Stimulated activated CD8-positive, alpha-beta memory T cell treated with anti-CD3 and anti-CD28 coated beads, Interleukin-7, amount 100 ng/mL, for 4 hours (primary cell): ENCODE measurements at places on chromosomes 12 and 14.

- no peak for DNase-seq
Observed at GRCh38 chr14:101255765-101256125, 305.6 kb upstream of the DIO3 start.

- no peak for DNase-seq
Observed at GRCh38 chr12:89433634-89434033, 81.3 kb upstream of the DUSP6 start.

GRCh38 chr12:68067762-68068376 lies 78.6 kb downstream of the IFNG-AS1 start:
- no peak for DNase-seq

- no peak for DNase-seq
Observed at GRCh38 chr14:102335163-102335562, 15.6 kb downstream of the ZNF839 start.

GRCh38 chr14:91330096-91330696 lies 85.7 kb upstream of the GPR68 start:
- no peak for DNase-seq

DNA sequence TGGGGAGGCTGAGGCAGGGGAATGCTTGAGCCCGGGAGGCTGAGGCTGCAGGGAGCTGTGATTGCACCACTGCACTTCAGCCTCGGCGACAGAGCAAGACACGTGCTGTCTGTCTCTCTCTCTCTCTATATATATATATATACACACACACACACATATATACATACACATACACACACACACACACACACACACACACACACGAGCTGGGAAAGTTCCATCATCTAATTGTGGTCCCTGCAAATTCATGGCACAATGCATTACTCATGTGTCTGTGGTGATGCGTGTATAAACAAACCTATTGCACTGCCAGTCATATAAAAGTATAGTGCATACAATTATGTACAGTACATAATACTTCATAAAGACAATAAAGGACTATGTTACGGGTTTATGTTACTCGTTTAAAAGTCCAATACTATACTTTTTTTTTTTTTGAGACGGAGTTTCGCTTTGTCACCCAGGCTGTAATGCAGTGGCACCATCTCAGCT lies 36.6 kb downstream of the WDR89 start:
- DNase-seq = no peak

- no peak for DNase-seq
Observed at GRCh38 chr12:57154804-57155434, 7.5 kb upstream of the LRP1-AS start.

DNA sequence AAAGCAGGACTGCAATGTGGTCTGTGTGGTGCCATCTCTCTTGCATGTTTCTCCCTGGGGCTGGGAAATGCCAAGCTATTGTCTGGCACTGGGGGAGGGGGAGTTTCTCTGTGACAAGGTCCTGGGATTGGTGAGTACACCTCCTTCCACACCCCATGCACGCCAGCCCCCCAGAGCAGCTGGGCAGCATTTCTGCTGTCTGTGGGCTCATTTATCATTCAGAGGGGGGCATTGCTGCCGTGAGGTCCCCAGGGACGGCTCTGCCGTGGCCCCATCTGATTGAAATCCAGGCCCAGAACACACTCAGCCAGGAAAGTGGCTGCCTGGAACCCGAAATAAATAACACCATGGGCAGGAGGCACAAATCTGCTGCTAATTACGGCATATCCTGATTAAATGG lies 12.6 kb upstream of the FAM222A start:
- no peak for DNase-seq

DNA sequence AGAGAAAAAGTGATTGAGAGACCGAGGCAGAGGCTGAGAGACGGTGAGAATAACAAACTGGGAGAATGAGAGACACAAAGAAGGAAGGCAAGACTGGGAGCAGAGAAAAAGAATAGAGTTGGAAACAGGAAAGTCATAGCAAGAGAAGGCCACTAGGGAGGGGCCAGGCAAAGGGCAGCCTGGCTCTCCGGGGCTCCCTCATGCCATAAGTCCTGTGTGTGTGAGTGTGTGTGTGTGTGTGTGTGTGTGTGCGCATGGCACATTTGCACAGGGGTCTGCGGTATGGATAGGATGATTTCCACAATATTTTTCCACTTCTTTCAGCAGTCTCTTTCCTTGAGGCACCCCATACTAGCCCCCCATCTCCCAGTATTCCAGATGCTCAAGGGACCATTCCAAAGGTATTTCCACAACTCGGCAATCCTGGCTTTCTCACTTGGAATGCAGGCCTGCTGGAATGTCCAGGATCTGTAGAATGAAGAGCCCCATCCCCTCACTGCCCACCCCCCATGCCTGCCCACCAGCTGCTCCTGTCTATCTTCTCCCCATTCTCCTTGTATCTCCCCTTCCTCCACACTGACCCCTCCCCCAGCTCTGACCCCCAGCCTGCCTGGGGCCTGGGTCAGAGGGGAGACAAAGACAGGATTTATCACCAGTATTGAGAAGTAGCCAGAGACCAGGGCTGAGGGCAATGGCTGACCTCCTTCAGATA lies 9.0 kb downstream of the GPR84 start:
- no peak for DNase-seq

DNA sequence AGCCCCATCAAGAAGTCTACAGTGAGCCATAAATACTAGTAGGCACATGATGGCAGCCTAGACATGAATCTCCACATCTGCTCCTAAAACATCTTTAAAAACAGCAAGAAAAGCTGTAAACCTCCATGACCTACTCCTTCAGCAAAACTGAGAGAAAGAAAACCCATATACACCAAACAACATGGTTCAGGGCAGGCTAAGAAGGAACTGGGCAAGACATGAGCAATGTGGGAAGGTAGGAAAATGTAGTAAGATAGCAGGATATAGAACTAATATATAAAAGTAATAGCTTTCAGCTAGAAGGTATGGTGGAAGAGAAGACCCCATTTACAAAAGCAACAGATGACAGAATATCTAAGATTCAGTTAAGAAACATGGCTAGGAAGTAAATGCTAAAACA lies 88.8 kb downstream of the RPS6KA5 start:
- no peak for DNase-seq

- no peak for DNase-seq
Observed at GRCh38 chr14:69249603-69250002, 10.4 kb upstream of the GALNT16 start.

- DNase-seq = no peak
Observed at GRCh38 chr12:104526320-104526719, 69.6 kb downstream of the CHST11 start.

DNA sequence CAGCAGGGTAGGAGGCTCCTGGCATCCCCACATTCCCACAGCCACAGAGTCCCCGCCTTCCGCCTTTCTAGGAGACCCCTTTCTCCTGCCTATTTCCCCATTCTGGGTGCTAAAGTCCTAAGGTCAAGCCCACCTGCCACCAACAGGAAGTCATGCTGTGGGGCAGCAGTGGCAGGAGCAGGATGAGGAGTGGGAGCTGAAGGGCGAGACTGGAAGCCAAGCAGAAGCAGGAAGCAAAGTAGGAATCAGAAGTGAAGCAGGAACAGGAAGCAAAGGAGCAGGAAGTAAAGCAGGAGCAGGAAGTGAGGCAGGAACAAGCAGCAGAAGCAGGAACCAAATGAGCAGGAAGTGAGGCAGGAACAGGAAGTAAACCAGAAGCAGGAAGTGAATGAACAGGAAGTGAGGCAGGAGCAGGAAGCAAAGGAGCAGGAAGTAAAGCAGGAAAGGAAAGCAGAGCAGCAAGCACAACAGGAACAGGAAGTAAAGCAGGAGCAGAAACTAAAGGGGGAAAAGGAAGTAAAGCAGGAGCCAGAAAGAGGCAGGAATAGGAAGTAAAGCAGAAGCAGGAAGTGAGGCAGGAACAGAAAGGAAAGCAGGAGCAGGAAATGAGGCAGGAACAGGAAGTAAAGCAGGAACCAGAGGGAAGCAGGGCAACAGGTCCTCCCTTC lies 38.3 kb upstream of the RIMBP2 start:
- DNase-seq = no peak

DNA sequence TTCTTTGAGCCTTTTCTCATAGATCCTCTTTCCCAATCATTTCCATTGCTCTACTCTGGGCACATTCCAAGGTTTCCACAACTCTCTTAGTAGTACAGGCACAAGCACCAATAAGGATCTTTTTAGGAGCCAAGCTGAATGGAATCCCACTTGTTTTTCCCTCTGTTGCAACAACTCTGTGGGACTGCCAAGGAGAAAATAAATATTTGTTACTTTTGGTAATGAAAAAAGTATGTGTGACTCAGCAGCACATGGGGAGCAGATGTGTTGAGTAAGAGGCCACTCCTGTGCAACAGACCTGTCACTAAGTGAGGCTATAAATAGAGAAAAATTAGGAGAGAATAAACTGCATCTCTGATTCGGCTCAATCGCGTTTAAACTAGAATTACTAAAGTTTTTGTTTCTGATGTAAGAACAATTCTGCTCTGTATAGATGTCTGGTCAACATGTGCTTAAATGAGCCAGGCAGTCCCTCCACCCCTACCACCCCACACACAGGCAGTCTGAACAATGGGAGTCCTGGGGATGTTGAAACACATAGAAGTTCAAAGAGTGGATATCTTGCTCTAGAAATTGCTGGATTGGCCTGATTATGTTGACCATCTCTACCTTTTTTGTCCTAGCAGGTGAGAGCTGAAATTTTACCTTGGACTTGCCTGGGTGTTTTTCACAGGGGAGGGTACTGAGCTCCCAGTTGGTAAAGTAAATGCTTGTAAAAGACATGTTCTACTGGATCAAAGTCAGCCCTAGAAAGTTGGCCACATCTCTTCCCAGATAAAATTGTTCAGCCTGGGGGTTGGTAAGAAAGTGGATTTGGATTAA lies 244.3 kb upstream of the NOVA1 start:
- DNase-seq = no peak

GRCh38 chr14:35333797-35334743 lies 41.9 kb downstream of the PSMA6 start:
- DNase-seq = peak; percentile 12
